ENCODE measurements at places on chromosomes 1 and 21. TPM values are rescaled to one million over a fixed set of nuclear protein-coding genes. Genes with fewer than 3 reads are reported as not detected.

- DNase-seq, result no peak
Observed at GRCh38 chr1:20154301-20154831, 15.2 kb downstream of the PLA2G2F start.

The GFI1 gene
- under 0.01 TPM for total RNA-seq

DNA sequence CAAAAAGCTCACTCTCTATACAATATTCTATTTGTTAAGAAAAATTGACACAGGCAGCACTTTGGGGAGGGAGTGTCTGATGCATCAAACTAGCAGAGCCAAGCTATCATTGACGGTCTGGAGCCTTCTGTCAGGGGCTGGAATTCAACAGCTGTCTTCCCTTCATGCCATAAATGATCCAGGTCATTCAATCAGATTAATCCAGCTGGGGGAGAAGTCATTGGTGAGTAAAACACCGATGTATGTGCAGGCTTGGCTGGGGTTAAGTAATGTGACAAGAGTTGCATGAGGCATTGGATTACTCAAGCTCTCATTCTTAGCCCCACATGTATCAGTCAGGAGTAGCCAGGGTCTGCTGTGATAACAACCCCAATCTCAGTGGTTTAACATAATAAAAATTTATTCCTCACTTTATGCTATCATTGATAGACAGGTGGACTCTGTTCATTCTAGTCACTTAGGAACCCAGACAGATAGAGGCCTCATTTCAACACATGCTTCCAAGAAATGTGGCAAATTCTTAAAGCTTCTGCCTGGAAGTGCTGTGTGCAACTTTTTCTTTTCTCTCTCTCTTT, 118.1 kb upstream of the GADD45A start:
- DNase-seq, result peak; percentile 60

The PCSK9 gene
- 75.0 TPM for total RNA-seq

GRCh38 chr1:223339861-223340260, 24.1 kb downstream of the SUSD4 start:
- no peak for DNase-seq

GRCh38 chr1:64887689-64888217, 78.6 kb downstream of the JAK1 start:
- no peak for DNase-seq

The BEST4 gene
- total RNA-seq, result 0.33 TPM

The TNFRSF4 gene
- not detected for total RNA-seq

The DBT gene
- total RNA-seq, result 8.5 TPM

DNA sequence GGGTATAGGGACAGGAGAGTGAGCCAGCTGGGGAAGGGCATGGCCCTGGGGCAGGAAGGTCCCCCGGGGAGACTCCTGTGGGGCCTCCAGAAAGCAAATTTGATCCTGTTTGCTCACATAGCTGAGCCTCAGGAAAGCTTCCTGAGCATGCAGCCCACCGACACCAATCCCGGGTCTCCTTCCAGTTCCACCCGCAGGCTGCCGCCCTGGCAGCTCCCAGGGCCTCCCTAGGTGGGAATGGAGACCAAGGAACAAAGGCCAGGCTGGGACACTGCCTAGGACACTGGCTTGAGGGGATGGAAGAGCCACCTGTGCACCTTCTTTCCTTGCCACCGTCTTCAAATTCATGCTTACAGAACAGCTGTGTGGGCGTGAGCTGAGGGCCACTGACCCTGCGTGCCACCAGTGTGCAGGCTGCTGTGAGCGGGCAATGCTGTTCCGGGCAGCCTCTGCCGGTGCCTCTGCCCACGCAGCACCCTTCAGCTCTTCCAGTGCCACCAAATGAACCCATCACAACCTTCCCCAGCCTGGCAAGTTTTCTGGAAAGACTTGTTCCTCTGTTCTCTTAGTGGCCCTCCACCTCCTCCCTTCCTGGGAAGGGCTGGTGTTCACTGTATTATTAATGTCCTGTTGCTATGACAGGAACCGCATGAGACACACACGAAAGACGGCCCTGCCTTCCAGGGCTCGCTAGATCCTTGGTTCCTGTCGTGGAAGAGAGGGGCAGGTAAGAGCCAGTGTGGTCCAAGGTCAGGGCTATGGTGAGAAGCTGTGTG, 53.6 kb downstream of the ACBD3 start:
- DNase-seq, result peak; percentile 72

- DNase-seq, result no peak
Observed at GRCh38 chr21:18041012-18041411, 203.6 kb upstream of the CHODL start.

DNA sequence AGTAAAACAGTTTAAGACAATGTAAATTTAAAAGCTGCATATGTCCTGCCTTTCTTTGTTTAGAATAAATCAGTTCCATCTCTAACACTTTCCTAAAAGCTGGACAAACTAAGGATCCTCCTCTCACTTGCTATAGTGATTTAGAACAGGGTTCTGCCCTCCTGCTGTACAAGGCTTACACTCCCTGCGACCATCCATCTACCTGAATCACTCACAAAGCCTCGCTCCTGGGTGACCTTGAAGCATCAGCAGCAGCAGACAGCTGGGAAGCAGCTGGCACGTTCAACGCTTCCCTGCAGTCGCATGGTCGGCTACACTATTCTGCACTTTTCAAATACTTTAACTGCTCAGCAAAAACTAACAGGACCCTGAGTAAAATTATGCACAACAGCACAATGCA, 128.0 kb downstream of the NTPCR start:
- no peak for DNase-seq

The CFHR2 gene
- total RNA-seq, result not detected

DNA sequence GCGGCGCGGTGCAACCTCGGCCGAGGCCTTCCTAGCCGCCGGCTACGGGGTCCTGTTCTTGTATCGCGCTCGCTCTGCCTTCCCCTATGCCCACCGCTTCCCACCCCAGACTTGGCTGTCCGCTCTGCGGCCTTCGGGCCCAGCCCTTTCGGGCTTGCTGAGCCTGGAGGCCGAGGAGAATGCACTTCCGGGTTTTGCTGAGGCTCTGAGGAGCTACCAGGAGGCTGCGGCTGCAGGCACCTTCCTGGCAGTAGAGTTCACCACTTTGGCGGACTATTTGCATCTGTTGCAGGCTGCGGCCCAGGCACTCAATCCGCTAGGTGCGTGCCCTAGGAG, 379 bp downstream of the PPCS start:
- peak; percentile 59 for DNase-seq

DNA sequence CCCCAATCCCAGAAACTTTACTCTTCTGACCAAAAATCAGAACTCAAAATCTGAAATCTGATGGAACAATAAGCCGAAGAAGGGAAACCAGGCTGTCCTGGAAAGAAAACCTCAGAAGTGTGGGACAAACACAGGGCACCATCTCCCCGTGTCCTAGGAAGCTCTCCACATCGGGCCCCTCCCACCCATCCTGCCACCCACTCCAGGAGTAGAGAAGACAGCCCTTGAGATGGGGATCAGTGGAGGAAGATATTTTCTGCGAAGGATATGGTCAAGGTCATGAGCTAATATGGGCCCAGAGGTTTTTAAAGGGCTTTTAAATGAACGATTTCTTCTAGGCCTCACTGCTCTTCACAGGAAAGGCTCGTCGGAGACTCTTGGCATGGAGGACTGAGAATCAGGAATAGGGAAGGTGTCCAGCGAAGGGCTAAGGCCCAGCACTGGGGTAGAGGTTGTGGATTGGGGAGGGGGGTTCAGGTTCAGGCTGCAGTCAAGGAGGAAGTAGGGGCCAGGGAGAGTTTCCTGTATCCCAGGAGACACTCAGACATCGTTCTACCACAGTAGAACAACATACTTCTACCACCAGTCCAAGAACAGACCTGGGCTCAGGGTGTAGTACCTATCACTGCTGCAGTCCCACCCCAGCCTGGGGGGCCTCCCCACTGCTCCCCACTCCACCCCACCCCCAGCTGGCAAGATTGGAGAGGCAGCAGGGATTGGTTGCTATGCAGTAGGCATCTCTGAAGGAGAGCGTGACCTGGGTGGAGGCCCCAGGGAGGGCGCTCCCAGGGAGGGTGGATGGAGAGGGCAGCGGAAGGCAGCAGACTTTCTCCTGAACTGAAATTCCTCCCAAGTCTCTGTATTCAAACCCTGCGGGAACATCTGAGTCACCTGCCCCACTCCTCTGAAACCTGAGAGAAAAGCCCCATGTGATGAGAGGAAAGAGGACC, 1.2 kb upstream of the S100A5 start:
- DNase-seq, result no peak

The SLC26A9 gene
- total RNA-seq, result not detected

- DNase-seq, result no peak
Observed at GRCh38 chr21:42349420-42350317, 1.1 kb downstream of the TFF2 start.

GRCh38 chr1:197149340-197149739, 2.9 kb upstream of the ASPM start:
- no peak for DNase-seq

DNA sequence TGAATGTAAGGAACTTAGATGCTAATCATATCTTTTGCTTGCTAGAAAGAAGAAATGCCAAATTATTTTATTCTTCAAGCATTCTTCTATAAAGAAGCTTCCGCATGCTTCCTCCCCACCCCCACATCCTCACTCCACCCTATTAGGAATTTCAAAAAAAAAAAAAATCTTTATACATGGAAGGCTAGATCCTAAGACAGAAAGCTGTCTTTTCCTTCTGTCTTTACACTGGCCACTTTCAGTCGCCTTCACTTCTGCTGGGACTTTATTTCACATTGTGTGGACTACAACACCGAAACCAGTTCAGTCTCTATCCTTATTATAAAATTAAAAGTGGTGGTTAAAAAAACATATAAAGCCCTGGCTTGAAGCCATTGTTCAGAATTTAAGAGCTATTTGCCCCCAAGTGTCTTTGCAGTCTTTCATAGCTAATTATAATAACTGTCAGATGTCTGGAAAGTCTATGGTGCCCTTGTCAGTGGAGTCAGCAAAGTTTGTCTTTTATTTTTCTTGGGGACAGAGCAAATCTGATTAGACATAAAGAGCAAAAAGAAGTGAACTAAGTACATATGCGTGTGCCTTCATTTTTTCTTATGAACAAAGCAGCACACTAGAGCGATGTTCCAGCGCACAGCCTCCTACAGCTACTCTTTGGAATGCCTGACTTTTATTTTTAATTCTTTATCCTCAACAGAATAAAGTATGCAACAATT, 297.7 kb downstream of the PTPRC start:
- DNase-seq, result no peak

DNA sequence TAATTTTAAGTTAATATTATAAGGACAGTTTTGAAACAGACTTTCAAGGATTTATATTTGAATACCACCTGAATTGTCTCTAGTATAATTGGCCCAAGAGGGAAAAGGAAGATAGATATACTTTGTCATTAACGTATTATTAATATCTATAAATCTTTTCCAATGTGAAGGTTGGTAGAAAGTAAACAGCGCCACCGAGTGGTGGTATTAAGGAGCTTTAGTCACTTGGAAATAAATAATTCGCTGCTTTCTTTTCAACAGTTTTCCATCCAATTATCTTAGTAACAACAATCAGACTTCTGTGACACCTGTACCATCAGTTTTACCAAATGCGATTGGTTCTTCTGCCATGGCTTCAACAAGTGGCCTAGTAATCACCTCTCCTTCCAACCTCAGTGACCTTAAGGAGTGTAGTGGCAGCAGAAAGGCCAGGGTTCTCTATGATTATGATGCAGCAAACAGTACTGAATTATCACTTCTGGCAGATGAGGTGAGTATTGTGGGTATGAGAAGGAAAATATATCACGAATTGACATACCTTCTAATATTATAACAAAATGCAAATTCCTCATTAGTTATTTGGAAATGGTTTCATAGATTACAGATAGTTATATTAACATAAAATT, 37.7 kb downstream of the SH3GLB1 start:
- peak; percentile 12 for DNase-seq

- no peak for DNase-seq
Observed at GRCh38 chr1:234170622-234171021, 202.6 kb upstream of the COA6 start.

DNA sequence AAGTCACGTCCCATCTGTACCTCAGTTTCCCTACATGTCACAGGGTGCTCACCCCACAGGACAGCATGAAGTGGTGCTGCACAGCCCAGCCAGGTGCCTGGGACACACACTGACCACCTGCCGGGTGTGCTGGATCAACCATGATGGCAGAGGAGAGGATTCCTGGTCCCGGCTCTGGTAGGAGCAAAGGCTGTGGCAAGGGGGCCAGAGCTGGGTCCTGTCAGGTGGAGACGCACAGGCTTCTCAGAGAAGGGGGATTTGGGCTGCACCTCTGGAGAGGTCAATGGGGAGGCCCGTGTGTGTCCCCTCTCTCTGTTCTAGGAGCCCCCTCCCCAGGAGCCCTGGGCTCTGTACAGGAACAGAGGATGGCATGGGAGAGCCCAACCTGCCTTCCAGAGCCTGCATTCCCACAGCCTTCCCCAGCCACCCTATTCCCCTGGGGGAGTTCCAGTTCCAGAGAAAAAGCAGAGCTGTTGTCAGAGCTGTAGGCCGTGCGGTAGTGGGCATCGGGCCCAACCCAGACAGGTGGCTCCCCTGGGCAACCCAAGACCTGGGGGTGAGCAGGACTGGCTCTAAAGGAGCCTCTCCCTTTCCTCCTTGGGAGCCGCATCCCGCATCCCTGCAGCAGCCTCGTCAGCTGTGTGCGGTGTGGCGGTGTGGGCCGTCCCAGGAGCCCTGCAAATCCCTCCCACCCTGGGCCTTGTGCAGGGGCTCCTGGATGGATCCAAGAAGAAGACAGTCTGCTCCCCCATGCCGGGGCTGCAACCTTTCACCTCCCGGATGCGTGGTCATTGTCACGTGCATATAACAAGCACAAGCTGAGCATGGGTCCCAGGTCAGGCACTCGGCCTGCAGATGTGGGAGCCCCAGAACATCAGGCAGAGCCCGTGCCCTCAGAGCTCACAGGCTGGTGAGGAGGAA, 2.9 kb upstream of the TFF3 start:
- no peak for DNase-seq

GRCh38 chr1:64343105-64343822, 126.7 kb upstream of the CACHD1 start:
- peak; percentile 99 for DNase-seq

The SLC9C2 gene
- total RNA-seq, result not detected

The YTHDF2 gene
- 84.7 TPM for total RNA-seq

DNA sequence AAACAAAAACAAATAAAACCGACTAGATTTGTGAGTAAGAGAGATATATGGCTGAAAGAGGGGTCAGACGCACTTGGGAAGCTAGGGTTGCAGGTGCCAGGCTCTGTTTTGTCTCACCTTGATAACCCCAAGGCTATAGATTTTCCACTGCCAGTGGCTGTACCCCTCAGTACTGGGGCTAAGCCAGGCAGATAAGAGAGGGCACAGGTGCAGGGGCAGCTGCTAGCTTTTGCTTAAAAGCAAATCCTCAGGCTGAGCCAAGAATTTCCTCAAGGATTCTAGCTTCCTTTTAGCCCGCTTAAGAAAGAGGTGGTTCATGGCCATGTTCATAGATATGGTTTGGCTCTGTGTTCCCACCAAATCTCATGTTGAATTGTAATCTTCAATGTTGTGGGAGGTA, 57.9 kb downstream of the OVGP1 start:
- no peak for DNase-seq

DNA sequence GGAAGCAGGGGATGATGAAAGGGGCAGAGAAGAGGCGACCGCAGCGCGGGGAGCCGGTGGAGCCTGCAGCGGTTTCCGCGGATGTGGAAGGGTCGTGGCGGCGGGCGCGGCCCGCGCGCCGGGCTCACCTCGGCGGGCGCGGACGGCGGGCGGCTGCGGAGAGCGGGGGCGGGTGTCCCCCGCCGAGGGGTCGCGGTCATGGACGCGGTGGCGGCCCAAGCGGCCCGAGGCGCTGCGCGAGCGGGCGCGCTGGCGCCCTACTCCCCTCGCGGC, 572 bp downstream of the LPGAT1 start:
- no peak for DNase-seq

GRCh38 chr1:40404670-40405462, 31.3 kb downstream of the SMAP2 start:
- peak; percentile 30 for DNase-seq

All from mammary epithelial cell (primary cell).